Stomach (tissue), 19 donors: ENCODE measurements at places on chromosomes 2 and 18. TPM values are rescaled to one million over a fixed set of nuclear protein-coding genes. Genes with fewer than 3 reads are reported as not detected.

PPP3R1 gene
- total RNA-seq: 65.7 TPM

NTSR2 gene
- not detected for total RNA-seq

POU3F3 gene
- total RNA-seq: not detected

LYG2 gene
- total RNA-seq: not detected

TMEM87B gene
- total RNA-seq: 59.3 TPM

FIGN gene
- total RNA-seq: 3.3 TPM

PLA2R1 gene
- total RNA-seq: 6.4 TPM

ASB18 gene
- total RNA-seq: not detected

UBE2F gene
- 87.0 TPM for total RNA-seq

TMEM200C gene
- not detected for total RNA-seq

SLC25A12 gene
- 53.6 TPM for total RNA-seq

PCARE gene
- not detected for total RNA-seq

IL1RL1 gene
- 0.29 TPM for total RNA-seq

KCNIP3 gene
- total RNA-seq: not detected

DNAH7 gene
- total RNA-seq: 1.3 TPM

EVA1A gene
- total RNA-seq: 2.4 TPM
